HTR-8/SVneo (cell line): ENCODE measurements at places on chromosomes 3 and 15.

DNA sequence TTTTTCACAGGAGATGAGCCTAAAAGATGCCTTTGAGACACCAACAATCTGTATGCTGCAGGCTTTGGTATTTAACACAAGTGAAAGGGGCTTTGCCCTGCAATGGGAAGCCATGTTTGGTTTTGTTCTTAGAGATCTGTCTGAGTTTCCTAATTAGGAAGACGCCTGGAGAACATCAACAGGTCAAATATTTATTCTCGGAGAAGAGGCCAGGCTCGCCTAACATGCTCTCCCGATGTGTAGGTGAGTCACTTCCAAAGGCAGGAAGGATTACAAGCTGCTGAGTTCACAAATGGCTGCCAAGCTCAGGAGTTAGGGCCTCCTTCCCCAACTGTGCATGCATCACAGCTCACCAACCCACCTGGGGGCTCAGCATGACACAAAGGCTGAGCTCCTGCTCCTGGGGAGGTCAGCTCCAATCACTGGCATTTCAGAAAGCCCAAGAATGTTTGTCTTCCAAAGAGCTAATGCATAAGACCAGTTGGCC, 119.5 kb upstream of the PRICKLE2 start:
- no peak for DNase-seq

DNA sequence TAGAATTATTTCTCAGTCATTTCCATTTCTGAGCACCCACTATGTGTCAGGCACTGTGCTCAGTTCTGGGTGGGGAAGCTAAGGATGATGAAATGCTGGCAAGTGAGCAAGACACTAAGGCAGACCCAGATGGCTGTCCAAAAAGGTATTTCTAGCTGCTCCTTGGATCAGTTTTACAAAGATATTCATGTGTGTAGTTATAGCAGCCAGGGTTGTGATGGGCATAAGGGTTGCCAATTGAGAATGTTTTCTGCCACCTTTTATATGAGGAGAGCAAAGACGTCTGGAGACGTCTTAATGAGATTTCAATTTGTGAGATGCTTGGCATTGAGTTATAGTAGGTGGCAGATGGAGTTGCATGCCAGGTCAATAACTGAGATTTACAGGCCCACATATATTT, 197.1 kb upstream of the RASGRP1 start:
- DNase-seq = no peak

GRCh38 chr3:37673401-37673800, 188.3 kb upstream of the CTDSPL start:
- DNase-seq = no peak

DNA sequence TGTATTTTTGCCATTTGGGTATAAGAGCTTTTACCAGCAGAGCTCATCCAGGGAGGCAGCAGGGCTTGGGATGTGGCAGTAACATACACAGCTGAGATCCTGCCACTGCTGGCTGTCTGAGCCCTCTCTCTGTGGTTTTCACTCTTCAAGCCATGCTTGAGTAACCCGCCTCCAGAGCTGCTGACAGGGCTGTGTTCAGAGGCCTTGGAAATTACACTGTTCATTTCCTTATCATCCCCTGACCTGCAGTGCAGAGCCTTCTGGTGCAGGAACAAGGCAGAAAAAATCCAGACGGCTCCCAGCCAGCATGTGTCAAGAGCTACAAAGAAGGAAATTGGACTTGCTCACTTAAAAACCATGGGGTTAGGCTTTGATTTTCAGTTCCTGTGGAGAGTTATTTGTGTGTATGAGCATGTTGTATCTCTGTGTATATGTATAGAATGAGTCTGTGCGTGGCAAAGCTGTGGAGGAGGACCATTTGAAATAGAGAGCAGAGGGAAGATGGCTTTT, 47.0 kb downstream of the ZNF609 start:
- no peak for DNase-seq

GRCh38 chr3:79074558-79074957, 693.2 kb downstream of the ROBO1 start:
- DNase-seq = no peak

DNA sequence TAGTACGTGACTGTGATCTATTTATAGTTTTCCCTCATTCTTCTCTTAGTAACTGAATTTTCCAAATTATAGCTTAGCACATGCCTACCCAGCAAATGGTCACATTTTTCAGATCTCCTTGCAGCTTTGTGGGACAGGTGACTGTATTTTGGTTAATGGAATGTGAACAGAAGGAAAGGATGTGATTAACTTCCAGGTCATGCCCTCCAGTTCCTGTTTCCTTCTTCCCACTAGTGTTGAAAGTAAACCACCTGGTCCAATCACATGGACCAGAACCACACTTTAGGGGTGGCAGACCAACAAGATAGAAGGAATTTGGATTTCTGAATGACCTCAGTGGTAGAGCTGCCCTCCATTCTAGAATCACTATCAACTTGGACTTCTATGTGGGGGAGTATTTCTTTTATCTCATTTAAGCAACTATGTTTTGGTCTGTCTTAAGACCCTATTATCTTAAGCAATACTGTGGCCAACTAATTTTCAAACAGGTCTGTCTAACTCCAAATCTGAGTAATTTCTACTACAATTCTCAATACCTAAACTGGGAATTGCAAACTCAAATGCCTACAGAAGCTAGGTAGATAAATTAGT, 76.0 kb upstream of the TSC22D2 start:
- no peak for DNase-seq

- no peak for DNase-seq
Measured at GRCh38 chr3:50266017-50266416, 2.9 kb upstream of the SEMA3B start.

DNA sequence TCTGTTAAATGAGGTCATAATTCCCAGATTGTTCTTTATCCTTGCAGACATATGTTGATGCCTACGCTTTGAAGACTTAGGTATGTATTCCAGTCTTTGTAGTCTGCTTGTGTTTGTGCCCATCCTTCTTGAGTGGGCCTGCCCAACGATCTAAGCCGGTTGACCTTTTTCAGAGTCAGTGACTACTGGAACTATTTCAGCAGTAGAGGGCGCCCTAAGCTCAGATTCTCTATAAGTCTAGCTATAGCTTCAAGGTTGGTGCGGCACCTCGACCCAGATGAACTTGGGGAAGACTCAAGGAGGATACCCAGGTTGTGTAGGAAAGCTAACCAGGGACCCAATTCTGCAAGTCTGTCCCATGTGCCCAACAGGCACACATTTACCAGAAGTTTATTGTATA, 228.8 kb upstream of the PPP2R3A start:
- DNase-seq = no peak

DNA sequence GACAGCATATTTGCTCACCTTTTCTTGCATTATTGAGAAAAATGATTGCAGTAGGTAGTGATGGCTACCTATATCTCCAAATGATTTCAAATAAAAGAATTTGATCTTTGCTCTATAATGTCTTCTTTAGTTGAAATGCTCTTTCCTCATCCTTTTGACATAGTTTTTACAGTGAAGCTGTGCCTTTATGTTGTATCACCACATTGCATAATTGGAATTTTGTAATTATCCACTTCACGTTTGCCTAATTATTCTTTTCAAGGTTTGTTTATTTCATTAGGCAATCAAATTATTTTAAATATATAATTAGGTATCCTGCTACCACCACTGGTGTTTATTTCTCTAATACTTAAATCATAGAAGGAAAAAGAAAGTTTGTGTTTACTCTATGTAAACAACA, 21.3 kb upstream of the P2RY13 start:
- DNase-seq = no peak

GRCh38 chr3:180467177-180467576, 134.8 kb upstream of the TTC14 start:
- DNase-seq = no peak

DNA sequence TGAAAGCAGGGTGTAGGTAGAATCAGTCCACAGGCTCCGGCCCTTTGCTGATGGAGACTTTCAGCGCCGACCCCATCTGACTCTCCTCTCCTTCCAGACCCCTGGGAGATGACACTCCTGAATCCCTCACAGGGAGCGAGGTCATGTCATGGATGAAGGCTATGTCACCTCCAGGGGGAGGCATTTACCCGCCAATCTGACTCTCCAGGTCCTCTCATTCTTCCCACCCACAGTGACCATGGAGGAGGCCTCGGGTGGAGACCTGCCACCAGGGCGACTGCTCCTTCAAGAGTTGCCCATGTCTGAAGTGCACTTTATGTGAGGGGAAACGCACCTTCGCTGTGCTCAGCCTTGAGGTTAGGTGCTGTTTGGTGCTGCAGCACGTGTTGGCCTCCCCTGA, 112.7 kb downstream of the KLF13 start:
- DNase-seq = peak; percentile 24

- DNase-seq = peak; percentile 8
Measured at GRCh38 chr3:168249205-168249549, 153.5 kb upstream of the GOLIM4 start.

- no peak for DNase-seq
Measured at GRCh38 chr3:113906568-113907140, 41.2 kb upstream of the ZDHHC23 start.

GRCh38 chr15:78058401-78058935, 19.0 kb downstream of the TBC1D2B start:
- no peak for DNase-seq

DNA sequence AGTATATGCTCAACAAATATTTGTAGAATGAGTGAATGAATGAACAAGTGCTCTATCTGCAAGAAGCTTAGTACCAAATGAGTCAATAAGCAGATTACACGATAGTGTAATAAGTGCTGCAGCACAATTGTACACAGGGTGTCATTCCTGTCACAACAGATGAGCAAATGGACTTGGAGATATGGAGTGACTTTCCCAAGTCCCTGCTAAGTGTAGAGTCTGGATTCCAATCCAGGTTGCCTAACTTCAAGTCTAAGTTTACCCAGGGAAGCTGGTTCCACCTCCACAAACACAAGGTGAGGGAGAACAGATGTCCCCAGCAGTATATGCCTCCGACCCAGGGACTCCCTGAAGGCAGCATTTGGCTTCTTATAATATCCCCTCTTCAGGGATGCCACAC, 77.7 kb upstream of the RAD18 start:
- DNase-seq = no peak

DNA sequence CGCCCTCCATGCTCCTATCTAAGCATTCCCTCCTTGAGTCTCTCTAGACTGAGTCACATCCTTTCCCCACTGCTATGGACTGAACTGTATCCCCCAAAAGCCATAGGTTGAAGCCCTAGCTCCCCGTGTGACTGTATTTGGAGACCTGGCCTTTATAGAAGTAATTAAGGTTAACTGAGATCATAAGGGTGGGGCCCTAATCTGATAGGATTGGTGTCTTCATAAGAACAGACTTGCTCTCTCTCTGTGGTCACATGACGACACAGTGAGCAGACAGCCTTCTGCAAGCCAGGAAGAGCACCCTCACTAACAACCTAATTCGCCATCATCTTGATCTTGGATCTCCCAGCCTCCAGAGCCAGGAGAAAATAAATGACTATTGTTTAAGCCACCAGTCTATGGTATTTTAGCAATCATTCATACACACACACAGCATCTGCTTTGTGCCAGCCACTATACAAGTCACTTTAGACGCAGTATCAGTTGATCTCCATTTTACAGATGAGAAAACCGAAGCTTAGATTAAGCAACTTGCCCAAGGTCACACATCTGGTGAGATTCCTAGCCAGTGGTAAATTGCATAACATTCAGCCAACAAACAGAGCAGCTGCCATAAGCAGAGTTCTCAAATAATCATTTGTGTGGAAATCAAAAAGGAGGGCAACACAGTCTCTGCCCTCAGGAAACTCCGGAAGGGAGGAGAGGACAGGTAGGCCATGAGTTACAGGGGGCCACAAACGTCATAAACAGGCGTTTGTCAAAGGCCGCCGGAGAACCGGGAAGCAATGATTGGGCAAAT, 66.3 kb upstream of the HES1 start:
- DNase-seq = no peak

GRCh38 chr3:16803019-16803418, 81.7 kb upstream of the PLCL2 start:
- no peak for DNase-seq

DNA sequence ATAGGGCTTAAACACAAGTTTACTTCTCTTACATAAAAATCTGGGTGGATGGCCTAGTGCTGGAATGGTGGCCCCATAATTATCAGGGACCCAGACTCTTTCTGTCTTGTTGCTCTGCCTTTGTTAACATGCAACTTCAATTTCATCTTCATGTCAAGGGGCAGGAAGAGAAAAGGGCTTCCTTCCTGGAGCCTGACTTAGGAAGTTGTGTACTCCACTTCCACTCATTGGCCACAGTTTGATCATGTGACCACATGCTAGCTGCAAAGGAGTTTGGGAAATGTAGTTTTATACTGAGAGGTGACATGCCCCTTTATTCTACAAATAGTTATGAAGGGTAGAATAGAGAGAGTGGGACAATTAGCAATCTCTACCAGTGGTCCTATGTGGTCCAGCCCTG, 39.3 kb downstream of the RHCG start:
- peak; percentile 29 for DNase-seq

- peak; percentile 23 for DNase-seq
Measured at GRCh38 chr3:113117511-113118234, 93.7 kb upstream of the BOC start.

DNA sequence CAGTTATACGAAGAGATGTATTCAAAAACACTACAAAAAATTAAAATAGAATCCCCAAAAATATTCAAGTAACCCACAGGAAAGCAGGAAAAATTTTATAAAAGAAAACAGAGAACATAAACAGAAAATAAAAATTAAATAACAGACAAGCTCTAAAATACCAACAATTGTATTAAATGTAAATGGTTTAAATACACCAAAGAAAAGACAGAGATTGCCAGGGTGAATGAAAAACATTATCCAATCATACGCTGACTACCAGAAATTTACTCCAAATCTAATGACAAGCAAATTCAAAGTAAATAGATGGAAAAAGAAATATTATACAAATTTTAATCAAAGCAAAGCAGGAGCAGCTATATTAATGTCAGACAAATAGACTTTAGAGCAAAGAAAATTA, 103.6 kb downstream of the BOC start:
- DNase-seq = no peak

GRCh38 chr3:29503314-29503713, 222.4 kb downstream of the RBMS3 start:
- DNase-seq = no peak

DNA sequence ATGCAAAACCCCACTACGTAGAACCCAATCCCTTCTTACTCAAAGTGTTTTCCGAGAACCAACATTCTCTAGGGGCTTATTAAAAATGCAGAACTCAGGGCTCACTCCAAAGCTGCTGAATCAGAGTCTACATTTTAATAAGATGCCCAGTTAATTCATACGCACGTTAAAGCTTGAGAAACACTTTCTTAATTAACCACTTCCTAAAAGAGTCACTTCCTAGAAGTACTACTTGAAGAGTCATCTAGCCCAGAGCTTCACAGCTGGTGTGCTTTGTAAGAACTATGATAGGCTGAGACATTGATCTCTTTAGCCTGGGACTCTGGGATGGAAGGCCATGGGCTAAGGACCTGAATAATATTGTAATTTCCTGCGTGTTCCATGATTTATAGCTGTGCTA, 9.0 kb downstream of the COL6A5 start:
- no peak for DNase-seq

GRCh38 chr15:83288381-83288801, 3.9 kb upstream of the BNC1 start:
- DNase-seq = no peak
